Progenitor cell of endocrine pancreas (in vitro differentiated cells): ENCODE measurements at places on chromosomes 3 and 15.
A peak's percentile ranks its signal among the peaks of the same experiment; 100 is the strongest.

GRCh38 chr3:194205675-194206133, 69.8 kb downstream of the HES1 start:
- DNase-seq, result no peak

- DNase-seq, result no peak
These were observed 109.2 kb downstream of the ASB7 start for GRCh38 chr15:100711516-100712021.

DNA sequence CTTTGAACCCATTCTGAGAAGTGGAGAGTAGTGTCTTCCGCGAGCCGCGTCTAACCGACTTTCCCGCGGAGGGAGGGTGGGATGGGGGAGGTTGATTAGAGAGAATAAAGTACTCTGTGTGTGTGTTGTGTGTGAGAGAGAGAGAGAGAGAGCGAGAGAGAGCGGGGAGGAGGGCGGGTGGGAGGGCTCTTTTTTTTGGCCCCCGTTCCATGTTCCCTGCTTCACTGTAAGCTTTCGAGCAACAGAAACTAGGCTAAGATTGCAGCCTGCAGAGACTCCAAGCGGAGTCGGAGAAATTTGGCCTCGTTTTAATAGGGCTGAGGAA, 1.6 kb upstream of the MEIS2 start:
- no peak for DNase-seq

- no peak for DNase-seq
These were observed 40.2 kb upstream of the PYGO1 start for GRCh38 chr15:55628369-55628730.

DNA sequence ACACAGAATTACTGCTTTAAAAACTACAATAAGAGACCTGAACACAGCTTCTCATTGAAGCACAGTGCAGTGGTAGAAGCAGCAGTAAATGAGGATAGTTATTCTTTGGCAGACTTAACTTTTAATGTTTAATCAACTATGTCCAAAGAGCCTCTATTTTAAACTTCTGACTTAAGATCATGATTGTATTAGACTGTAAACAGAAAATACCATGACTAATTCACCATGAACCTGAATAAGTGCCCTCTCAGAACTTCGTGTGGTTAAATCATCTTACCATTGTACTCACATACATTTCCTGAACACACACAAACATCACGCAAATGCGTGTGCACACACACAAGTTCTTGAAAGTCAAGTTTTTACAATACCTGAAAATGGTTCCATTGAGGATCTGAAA, 13.9 kb downstream of the CEP152 start:
- no peak for DNase-seq

GRCh38 chr3:63949005-63949404, 36.8 kb upstream of the SCAANT1 start:
- DNase-seq, result no peak

DNA sequence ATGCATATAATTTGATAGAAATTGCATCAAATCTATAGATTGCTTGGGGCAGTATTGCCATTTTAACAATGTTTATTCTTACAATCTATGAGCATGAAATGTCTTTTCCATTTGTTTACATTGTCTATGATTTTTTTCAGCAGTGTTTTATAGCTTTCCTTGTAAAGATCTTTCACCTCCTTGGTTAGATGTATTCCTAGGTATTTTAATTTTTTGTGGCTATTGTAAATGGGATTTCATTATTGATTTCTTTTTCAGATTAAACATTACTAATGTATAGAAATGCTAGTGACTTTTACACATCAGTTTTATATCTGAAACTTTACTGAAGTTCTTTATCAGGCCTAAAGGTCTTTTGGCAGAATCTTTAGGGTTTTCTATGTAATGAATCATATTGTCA, 237.6 kb upstream of the STAC start:
- no peak for DNase-seq

DNA sequence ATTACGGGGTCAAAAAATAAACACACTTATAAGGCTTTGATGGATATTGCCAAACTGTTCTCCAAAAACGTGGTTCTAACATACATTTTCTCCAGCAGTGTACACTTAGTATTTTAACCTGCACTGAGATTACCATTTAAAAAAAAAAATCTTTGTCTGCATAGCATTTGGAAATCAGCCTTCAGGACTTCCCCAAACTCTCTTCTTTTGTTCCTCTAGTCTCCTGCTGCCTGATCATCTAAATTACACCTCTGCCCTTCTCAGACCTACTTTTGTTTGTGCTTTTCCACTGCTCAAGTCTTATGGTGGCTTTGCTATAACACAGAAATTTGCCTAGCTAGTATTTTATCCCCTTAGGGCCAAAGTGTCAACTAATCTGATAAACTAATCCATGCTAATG, 3.8 kb downstream of the NCEH1 start:
- no peak for DNase-seq

DNA sequence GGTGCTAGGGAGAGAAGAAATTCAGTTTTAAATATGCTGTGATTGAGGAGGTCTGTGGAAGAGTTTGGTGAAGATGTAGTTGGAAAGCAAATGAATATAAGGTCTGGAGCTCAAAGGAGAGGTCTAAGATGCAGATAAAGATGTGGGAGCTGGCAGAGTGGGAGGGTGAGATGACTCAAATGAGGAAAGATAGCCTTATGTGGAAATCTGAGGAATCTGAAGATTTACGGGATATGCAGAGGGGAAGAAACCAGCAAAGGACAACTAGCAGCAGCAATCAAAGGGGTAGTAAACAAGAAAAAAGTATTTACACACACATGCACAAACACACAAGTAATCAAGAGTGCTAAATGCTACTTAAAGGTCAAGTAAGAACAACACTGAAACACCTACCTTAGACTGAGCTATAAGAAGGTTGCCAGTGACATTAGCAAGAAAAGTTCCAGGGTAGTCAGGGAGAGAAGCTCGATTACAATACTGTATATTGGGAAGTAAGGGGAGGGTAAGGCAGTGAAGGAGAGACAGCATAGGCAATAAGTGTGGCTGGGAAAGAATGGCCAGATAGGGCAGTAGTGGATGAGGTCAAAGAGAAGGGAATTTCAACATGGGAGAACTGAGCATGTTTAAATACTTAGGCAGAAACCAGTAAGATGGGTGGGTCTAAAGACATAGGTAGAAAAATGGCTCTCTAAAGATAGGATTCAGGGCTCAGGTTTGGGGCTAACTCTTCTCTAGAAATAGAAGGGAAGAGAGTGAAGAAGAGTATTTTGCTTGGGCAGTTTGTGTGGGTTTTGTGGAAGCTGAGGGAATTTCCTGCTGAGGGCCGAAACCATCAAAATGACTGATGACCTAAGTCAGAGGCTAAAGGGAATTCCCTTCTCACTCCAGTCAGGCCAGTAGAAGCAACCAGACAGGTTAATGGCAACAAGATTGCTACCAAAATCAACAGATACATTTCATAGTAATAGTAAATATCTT, 8.9 kb downstream of the CMTM6 start:
- DNase-seq, result no peak

DNA sequence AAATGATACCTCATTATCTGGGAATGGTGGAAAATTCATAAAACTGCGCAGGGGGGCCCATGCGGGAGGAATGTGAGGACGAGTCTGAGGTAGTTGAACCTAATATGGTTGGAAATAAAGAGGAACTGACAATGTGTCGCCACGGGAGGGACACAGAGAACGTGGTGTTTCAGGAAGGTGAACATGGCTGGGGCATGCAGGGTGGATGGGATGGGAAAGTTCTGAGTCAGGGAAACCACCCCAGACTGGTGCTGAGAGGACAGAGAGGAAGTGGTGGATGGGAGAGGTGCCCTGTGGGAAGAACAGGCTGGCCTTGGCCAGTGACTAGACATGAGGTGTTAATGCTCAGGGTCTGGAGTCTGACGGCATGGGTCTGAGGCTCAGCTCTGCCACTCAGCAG, 137.1 kb upstream of the WNT5A start:
- no peak for DNase-seq

DNA sequence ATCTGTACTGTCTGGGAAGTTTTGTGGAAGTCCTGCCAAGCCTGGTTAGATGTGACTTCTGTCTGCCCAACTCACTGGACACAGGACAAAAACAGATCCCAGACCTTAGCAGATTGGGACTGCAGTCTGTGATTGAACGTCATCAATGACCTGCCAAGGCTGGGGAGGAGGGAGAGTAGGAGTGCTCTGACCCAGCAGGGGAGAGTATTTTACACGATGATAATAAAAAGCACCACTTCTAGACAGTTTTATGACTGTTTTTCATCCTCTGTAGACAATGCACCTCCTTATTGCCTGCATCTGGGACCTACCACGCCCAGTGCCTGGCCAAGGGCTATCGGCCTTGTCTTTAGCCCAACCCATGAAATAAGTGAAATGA, 102.3 kb upstream of the NR2E3 start:
- no peak for DNase-seq

DNA sequence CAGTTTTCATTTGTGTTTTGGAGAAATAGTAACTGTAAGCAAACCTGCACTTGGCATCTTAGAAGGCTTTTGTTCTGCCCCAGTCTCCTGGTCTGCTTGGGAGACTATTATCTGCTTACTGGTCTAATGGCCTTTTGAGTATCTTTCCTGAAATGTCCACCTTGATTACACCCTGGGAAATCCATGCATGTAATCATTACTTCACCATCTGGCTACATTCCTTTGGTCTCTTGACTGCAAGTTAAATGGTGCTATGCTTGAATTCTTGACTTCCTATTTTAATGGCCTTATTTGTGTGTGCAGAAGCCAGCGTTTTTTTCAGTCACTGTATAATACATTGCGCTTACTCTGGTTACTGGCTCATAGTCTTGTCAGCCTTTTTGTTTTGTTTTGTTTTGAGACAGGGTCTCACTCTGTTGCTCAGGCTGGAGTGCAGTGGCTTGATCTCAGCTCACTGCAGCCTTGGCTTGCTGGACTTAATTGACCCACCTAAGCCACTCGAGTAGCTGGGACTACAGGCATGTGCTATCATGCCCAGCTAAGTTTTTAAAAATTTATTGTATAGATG, 30.0 kb downstream of the CHD2 start:
- DNase-seq, result no peak

- no peak for DNase-seq
These were observed 291.6 kb downstream of the IL20RB start for GRCh38 chr3:137249311-137249940.

DNA sequence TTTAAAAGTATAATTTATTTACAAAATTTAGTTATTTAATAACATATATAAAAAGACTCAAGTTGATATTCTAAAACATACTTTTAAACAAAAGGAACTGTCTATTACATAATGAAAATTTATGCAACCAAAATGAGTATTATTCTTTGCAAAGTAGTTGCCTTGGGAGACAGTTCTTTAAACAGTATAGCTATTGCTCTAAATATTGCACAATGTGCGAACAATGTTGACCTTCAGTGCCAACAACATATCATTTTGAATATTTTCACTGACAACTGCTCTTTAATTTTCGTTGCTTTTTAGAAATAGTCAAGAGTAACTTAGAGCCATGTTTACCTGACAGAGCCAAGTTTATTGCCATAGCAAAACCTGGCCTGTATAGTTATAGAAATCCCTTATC, 124.9 kb downstream of the ZBTB20 start:
- DNase-seq, result no peak

- DNase-seq, result no peak
These were observed 4.6 kb downstream of the PRR23E start for GRCh38 chr3:127197300-127198189.

DNA sequence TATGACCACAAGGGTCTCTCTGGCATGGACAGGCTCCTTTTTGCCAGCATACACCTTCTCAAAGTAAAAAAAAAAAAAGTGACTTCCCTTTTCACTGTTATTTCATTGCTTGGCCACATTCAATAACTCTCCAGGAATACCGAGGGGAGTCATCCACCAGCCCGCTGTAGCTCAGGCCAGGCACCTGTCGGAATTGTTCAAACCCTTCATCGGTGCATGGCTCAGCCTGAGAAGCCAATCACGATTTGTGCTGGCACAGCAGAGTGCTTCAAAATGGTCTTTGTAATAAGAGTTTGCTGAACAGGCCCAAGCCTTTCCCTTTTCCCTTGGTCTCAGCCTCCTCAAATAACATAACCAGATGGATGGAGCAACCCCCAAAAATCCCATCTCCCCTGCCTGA, 145.4 kb downstream of the PDZRN3 start:
- DNase-seq, result no peak

GRCh38 chr3:464255-464654, 267.7 kb downstream of the CHL1 start:
- DNase-seq, result no peak

DNA sequence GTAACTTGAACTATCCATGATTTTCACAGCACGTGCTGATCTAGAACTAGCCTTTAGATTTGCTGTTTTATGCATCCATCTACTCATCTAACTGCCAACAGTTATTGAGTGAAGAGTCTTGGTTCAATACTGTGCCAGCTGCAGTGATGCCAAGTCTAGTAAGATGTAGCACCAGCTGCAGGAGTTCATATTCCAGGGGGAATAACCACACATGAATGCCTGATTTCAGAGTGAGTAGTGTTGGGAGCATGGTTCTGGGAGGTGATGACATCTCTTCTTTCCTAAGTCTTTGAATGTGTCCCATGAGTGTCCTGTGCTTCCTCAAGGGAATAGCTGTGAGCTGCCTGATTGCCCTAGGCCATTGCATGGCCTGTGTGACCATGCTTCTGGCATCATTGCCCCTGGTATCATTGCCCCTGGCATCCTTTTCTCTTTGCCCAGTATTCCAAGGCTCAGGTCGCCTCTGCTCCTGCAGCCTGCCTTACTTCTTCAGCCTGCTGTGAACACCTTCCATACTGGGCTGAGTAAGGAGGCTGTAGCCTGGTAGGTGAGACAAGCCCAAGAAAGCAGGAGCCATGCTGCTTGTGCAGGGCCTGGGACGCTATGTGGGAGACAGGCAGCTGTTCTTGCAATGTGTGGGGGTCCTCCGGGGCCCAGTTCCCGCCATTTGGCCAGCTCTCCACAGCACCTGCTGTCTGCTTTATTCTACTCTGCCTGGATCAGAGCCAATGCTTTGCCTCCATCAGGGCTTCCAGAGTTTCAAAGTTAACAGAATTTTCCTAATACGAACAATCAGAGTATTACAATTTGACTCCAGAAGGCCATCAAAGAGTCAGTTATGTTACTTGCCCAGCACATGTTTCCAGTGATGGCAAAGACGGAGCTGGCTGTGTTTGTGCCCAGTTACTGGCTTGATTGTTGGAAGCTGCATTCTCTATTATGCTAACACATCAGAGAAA, 73.2 kb downstream of the CLSTN2 start:
- DNase-seq, result no peak

GRCh38 chr3:142857056-142857455, 31.8 kb downstream of the PCOLCE2 start:
- no peak for DNase-seq

DNA sequence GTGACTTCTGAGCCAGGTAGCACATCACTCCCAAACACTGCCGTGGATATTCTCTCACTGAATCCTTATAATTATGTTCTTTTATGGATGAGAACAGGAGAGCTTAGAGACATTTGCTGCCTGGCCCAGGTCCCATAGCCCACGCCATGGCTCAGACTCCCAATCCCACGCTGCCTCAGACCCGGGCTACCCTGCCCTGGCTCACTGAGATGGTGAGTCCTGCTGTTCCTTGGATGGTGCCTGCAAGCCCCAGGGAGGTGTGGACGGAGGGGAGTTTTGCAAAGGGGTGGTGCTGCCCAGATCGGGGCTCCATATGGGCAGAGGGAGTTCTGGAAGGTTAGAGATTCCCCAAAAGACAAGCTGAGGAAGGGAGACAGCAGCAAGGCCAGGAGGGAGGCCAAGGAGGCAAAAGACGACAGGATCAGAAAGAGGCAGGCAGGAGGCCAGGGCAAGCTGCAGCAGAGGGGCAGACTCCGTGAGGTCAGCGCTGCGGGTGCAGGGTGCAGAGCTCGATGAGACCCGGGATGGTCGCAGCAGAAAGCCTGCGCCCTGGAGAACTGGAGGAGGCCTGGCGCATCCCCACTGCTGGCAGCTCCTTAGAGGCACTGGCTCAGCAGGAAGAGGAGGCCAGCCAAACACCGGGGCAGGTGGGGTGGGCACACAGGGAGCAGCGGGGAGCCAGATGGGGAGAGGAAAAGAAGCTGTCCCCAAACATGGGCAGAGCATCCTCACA, 95.7 kb upstream of the ALDH1A3 start:
- DNase-seq, result peak; percentile 5
